ENCODE measurements at places on chromosomes 5 and 9.

- DNase-seq: no peak
These were observed 291.1 kb upstream of the ZNF608 start for GRCh38 chr5:125037530-125037929.

DNA sequence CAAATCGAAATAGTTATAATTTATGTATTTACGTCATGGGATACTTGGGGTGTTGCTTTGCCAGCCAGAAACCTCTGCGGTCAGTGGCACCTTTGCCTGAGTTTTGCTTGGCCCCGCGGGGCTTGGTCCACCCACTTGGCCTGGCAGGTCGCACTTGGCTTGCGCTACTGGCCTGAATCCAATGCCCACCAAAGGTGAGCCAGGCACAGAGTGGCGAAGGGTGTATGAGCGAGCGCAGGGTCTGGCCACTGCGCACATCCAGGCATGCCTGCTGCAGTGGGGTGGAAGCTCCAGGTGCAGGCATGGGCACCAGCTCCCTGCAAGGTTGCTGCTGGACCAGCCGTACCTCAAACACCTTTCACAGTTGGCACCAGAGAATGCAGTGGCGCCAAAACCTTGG lies 714.6 kb downstream of the CDH9 start:
- no peak for DNase-seq

DNA sequence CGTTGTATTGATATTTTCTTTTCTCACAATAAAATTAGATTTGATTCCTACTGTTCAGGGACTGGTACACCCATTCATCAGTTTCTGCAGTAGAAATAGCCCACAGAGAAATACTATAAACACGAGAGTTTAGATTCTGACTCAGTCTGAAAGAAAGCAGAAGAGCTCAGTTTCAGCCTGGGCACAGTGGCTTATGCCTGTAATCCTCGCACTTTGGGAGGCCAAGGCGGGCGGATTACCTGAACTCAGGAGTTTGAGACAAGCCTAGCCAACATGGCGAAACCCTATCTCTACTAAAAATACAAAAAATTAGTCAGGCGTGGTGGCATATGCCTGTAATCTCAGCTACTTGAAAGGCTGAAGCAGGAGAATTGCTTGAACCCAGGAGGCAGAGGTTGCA lies 8.6 kb downstream of the ITK start:
- no peak for DNase-seq

DNA sequence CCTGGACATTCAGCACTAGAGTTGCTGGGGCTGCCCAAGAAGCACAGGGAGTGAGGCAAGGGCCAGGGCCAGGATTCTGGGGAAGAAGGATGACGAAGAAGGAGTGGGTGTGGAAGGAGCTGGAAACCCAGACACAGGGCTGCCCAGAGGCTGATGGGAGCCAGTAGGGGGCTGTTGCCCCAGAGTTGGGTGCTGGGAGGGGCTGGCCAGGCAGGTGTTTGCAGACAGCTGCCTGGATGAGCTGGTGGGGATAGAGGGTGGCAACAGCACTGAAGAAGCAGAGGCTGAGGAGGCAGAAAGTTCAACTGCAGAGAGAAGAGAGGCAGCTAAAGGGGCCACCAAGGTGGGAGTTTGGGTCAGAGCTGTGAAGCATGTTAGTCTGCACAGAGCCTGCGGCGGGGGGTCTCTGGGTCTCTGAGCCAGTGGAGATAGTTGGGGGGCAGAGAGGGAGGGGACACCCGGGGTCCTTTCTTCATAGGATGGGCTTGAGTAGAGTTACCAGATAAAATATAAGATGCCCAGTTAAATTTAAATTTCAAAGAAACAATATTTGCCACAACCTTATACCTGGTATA lies 2.5 kb upstream of the AQP7 start:
- DNase-seq: no peak

- DNase-seq: no peak
These were observed 3.6 kb downstream of the GLDC start for GRCh38 chr9:6641961-6642360.

DNA sequence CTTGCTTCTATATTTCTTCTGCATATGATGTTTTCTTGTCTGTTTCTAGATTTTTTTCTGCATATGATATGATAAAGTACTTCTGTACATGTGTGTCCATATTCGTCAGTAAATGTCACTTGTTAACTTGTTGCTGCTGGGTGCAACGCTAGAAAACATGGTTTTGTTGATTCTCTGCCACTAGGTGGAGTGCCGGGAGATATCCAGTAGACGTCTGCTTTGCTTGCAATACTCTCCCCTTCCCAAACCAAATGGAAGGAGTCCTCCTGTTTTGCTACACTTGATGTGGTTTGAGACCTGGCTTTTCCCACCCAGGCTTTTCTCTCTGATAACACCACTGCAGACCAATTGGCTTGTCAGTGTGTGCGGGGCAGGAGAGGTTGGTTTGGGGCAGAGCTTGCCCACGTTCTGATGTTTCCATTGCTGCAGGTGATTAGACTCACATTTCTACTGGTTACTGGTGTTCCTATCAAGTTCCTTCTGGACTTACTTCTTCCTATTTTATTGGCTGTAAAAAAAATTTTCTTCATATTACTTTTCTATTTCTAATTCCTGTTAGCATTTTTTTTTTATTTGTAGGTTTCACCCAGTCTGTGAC lies 900.0 kb upstream of the CDH10 start:
- peak; percentile 57 for DNase-seq

GRCh38 chr5:160769301-160769700 lies 82.7 kb downstream of the ATP10B start:
- DNase-seq: no peak

GRCh38 chr5:151820903-151821302 lies 49.1 kb downstream of the G3BP1 start:
- DNase-seq: no peak

GRCh38 chr9:71822935-71823334 lies 54.6 kb upstream of the CEMIP2 start:
- no peak for DNase-seq

- DNase-seq: no peak
These were observed 56.2 kb downstream of the TMOD1 start for GRCh38 chr9:97557606-97558095.

DNA sequence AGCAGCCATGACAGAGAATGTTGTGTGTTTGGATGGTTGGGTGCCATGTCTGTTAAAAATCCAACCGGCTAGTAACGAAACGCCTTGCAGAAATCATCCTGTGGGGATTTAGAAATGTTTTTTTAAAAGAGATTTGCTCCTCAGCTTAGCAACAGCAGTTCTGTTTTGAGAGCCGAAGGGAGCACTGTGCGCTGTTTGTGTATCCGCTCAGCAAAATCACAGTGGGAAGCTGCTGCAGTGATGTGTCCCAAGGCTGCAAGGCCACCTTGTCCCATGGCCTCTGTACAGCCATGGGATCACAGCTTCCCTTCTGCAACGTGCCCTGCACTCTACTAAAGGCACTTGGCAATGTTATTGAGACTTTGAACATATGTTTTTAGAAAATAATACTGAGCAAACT lies 40.9 kb downstream of the TRIO start:
- no peak for DNase-seq

DNA sequence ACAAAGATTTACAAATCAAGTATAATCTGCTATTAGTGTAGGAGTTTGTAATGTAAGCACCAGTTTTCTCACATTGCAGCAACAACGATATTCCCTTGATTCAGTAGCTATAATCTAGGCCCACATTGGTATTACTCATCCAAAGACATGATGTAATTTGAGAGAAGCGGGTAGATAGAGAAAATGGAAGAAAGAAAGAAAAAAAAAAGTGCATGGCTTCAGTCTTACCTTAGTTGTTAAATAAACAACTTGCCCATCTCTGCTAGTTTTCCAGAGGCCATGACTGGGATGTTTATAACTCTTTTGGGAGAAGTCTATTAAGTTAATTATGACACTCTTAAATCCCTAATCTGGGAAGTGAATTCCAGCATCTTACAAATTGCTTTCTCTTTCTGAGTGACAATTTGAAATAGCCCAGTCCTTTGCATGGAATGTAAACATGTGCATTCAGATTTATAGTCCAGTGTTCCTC lies 2.8 kb downstream of the MELK start:
- DNase-seq: no peak

- DNase-seq: no peak
These were observed 439.3 kb downstream of the DTWD2 start for GRCh38 chr5:118548761-118549720.

DNA sequence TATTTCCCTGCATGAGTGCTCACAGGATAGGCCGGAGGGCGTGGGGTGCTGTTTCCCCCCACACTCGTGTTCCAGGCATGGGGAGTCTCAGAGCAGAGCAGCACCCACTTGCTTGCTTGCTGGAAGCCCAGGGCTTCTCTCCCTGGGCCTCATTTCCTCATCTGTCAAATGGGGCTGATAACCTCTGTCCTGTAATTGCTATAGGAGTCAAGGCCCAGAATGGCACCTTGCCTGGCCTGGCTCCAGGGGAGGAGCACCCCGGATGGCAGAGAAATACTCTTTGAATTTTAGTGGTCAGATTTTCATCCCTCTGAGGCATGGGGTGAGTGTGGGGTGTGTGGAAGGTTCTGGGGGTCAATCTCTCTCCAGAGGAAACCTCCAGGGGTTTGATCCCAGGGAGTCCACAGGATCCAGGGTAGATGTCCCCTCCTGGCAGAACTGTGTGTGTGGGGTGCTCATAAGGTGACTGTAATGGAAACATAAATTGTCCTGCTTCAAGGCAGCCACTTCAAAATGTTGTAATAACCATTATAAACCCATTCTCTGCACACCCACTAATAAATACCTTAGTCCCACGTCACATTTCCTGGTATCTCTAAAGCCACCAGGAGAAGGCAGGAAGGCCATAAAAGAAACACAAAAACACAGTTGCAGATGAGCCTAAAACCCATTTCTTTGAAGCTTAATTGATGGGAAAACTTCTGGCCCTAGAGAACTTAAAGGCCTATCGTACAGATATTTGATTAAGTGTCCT lies 272.2 kb downstream of the FSTL4 start:
- DNase-seq: no peak

GRCh38 chr5:108461628-108462367 lies 79.9 kb upstream of the FBXL17 start:
- DNase-seq: no peak

- no peak for DNase-seq
These were observed 157.7 kb upstream of the SLC24A2 start for GRCh38 chr9:19946441-19947109.

DNA sequence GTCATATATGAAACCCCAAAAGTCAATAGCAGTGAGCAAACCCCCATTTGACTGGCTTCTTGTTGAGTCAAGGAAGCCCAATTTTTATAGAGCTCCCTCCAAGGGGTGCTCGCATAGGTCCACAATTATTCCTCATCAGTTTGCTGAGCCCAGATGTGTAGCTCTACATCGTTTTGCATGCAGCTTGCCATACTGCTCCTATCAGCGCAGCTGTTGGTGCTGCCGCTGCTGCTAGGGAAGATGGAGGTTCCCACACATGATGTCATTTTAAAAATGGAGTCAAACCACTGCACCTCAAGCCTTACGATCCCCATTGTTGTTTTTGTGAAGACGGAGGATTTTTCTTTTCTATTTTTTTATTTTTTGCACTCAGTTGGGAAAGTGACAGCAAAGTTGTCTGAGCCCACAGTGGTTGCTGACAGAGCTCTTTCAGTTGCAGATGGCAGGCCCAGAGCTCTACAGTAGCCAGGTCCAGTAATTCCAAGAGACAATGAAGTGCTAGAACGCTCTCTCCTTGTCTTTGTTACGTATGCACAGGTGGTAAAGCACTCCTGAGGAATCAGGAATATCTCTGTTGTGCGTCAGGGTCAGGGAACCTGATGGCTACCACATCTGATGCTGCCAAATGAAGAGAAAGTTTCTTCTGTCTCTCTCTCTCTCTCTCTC lies 23.2 kb upstream of the C5orf63 start:
- no peak for DNase-seq

DNA sequence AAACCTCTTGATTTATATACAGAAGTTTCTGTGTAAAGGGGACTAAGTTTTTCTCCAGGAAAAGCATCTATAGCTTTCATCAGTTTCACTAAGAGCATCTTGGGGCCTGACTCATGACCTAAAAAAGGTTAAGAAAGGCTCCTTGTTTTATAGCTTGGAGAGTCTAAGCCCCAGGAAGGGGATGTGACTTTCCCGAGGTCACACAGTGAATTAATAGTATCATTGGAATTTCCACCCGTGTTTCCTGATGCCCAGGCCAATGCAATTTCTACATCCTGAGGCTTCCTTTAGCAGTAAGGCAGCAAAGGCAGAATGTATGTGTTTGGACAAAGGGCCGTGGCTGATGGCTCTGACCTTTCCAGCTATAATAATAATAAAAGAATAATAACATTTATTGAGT lies 8.6 kb downstream of the MORN5 start:
- DNase-seq: no peak

DNA sequence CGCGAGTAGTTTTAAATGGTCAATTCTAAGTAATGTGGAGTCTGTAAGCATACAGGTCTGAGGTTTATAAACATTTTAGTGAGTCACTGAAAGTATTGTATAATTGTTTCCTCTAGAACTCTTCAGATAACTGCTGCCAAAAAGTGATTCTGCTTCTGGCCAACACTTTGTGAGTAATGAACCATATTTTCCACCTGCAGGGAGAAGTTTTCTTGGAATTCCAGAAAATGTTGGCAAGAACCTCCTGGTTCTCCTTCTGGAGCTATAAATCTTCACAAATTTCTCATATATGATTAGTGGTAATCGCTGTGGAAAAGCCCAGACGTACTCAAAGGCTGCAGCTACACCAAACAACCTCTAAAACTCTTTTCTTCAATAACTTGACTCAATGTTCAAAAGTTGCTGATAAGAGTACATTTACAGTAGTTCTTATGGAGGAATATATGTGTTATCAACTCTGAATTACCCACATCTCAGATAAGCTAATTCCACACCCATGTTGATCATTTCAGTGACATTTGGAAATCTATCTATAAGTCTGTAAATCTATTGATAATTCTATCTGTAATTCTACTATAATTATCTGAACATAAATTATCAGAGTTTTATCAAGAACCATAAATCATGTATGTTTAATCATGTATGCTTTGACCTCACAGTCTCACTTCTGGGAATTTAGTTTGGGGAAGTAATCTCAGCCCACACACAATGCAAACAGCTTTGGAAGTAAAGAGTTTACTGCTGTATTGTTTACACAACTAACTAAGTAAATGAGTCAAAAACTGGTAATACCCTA lies 74.1 kb downstream of the FNBP1 start:
- no peak for DNase-seq

GRCh38 chr5:96080557-96080956 lies 118.9 kb upstream of the ELL2 start:
- DNase-seq: no peak

DNA sequence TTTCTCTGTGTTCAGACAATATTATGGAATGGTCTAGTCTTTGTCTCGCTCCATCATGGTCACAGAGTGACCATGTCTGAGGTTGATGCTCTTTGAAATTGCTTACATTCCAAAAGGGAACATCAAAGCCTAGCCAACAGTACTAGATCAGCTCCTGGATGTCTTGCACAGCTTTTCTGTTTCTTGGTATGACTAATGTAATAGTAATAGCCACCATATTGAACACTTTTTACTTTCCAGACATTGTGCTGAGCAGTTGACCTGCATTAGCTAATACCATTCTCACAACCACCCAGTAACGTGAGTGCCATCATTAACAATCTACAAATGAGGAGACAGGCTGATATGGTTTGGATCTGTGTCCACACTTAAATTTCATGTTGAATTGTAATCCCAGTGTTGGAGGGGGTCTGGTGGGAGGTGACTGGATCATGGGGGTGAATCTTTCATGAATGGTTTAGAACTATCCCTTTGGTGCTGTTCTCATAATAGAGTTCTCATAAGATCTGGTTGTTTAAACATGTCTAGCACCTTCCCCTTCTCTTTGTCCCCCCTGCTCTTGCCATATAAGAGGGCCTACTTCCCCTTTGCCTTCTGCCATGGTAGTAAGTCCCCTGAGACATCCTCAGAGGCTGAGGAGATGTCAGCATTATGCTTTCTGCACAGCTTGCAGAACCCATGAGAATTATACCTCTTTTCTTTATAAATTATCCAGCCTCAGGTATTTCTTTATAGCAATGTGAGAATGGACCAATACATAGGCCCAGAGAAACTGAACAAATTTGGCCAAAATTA lies 577.5 kb upstream of the CLINT1 start:
- DNase-seq: no peak

Measured in iPS DF 19.7 (cell line).